Hematopoietic multipotent progenitor cell treated with erythropoietin and hydrocortisone succinate and interleukin-3 and kit ligand, for 6 days (in vitro differentiated cells): ENCODE measurements at places on chromosomes 16 and 17.

- peak; percentile 50 for DNase-seq
Observed at GRCh38 chr16:11994143-11995119, 17.9 kb downstream of the SNX29 start.

- DNase-seq: no peak
Observed at GRCh38 chr17:31859487-31860008, 504 bp upstream of the COPRS start.

DNA sequence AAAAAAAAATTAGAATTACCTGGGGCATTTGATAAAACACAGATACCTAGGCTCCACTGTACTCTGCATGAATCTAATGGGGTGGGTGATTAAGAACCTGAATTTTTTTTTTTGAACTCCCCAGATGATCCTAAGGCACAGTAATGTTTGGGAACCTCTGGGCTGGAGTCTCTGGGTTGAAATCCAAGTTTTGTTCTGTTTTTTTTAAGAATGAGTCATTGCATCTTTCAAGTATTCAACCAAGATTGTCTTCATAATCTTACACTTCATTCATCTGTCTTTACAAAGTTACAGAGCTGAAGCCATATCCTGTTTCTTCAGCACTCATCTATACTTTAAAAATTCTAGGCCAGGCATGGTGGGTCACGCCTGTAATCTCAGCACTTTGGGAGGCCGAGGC is 52.6 kb downstream of the PIGL start:
- DNase-seq: no peak

DNA sequence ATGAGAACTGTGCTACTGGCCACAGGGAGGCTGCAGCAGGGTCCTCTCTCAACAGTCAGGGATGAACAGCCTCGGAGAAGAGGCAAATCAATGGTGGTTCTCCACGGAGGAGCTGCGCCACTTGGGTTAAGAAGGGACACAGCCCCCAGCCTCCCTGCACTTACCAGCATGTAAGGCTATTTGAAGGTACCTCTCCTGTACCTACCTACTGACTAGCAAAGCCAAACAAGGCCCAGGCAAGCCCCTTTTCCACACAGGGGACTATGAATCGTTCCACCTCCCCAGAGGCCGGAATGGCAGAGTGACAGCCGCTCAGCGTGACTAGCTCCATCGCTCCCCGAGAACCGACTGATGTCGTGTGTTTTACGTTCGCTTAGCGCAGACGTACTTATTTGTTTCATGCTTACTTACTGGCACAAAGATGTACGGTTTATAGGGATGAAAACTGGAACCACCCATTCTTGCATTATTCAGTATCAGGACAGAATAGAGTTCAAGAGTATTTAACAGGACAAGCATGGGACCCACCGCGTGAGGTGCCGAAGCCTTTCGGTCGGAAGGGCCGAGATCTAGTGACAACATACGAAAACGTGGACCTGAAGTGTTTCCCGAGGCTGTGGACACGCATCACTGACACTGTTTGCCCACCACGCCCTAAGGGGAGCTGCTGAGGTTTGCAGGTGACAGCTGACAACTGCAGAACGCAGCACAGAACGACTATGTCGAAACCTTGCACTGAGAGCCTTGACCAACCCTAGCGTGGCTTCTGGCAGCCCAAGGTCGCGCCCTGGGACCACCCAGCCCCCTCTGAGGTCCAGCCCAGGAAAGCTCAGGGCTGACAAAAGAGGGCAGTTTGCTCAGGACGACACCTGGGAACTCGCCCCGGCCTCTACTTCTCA is 1.0 kb downstream of the TEPSIN start:
- no peak for DNase-seq

- no peak for DNase-seq
Observed at GRCh38 chr16:58815181-58815888, 81.2 kb upstream of the GOT2 start.

DNA sequence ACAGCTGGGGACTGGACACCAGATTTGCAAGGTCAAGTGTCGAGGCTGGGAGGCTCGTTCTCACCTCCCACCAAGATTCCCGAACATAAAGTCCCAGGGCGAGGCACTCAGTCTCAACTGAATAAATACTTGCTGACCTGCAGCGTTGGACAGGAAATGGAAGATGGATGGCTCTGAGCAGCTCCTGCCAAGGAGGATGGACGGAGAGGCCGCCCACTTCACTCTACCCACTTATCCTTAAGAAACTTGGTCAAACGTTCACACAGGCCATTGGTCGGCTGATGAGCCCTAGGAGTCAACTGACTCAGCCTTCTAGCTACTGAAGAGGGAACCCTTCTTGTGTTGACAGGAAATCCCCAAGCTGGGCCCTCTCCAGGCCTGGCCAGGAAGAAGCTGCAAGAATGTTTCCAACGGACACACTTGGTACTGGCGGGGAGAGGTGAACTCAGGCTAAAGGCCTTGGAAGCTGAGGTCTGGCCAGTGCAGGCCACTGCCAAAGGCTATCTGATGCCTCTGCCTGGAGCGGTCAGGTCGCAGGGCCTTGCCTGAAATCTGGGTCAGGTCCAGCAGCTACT is 50.0 kb downstream of the VAC14 start:
- peak; percentile 39 for DNase-seq

DNA sequence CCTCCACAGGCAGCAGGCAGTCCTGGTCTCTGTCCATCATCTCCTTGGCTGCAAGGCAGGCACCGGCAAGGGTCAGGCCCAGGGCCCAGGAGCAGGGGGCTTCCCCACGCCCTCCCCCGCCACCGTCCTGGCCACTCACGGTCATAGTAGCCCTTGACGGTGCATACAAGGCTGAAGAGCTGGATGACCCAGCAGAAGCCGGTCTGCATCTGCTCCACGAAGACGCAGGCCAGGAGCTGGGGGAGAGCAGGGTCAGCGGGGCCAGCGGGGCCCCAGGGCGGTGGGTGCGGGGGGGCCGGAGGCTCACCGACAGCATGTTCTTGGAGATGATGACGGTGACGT is 20.1 kb downstream of the CTU2 start:
- DNase-seq: no peak

DNA sequence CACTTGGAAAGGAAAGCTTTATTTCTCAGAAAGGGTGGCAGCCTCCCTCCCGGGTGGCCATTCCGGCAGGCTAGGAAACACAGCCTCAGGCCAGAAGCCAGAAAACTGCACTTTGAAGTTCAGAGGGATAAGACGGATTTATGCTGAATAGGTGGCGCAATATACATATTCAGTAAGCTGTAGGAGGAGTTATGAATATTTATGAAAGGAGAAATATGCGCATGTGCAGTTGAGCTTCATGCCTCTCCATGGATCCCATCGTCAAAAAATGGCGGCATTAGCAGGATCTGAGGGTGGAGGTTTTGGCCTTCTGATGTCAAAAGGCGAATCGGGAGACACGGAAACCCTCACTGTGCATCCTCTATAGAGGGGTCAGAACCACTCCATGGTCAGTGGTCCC is 82.3 kb downstream of the KATNIP start:
- DNase-seq: no peak

DNA sequence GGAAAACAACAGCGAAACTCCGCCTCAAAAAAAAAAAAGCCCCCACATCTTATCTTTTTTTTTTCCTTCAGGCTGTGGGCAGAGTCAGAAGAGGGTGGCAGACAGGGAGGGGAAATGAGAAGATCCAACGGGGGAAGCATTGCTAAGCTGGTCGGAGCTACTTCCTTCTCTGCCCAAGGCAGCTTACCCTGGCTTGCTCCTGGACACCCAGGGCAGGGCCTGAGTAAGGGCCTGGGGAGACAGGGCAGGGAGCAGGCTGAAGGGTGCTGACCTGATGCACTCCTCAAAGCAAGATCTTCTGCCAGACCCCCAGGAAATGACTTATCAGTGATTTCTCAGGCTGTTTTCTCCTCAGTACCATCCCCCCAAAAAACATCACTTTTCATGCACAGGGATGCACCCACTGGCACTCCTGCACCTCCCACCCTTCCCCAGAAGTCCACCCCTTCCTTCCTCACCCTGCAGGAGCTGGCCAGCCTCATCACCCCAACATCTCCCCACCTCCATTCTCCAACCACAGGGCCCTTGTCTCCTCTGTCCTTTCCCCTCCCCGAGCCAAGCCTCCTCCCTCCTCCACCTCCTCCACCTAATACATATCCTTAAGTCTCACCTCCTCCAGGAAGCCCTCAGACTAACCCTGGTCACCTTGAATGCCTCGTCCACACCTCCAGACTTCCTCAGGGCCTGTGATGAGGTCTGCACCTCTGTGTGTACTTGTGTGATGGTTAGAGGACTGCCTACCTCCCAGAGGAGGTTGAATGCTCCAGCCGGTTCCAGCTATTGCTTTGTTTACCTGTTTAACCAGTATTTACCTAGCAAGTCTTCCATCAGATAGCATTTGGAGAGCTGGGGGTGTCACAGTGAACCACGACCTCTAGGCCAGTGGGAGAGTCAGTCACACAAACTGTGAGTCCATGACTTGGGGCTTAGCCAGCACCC is 1.2 kb upstream of the HBA1 start:
- peak; percentile 93 for DNase-seq

DNA sequence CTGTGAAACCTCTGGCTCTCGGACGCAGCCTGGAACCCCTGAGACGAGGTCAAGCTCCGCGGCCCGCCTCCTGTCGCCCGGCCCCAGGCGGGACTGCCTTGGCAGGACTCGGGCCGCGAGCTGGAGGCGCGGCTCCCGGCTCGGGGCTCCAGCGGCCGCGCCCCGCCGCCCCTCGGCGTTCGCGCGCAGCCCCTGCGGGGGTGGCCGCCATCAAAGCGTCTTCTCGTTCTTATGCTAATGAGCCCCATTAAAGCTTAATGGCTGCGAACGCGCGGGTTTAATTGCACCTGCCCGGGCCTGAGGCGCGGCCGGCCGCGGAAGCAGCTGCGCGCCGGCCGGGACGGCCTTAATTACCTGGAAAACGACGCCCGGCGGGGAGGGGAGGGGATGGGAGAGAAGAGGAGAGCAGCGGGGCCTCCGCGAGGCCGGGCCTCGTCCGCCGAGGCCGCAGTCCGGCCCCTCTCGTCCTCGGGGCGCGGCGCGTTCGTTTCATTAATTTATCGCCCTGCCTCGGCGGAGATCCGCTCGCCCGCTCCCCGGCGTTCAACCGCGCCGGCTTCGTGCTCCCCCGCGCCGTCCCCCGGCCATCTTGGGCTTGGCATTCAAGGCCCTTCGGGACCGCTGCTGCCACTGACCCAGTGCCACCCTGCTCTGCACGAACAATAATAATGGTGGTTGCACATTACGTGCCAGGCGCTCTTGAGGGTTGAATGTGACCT is 19.2 kb downstream of the RAI1 start:
- no peak for DNase-seq

DNA sequence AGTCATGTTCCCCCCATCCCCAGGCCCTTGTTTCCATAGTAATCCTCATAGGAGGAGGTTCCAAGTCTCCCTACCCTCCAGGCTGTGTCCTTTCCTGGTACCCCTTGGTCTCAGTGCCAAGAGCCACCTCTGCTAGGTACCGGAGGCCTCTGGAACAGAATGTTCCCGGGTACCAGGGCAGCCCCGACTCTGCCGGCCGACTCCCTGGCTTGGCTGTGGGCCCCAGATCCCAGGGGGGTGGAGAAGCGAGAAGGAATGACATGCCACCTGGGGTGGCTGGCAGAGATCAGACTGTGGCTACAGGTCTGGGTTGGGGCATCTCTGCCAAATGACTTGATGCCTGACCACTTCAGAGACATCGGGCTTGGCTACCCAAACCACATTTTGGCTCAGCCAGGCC is 3.6 kb downstream of the STAC2 start:
- no peak for DNase-seq

GRCh38 chr17:36749493-36749892 is 148.1 kb downstream of the MRM1 start:
- DNase-seq: no peak

DNA sequence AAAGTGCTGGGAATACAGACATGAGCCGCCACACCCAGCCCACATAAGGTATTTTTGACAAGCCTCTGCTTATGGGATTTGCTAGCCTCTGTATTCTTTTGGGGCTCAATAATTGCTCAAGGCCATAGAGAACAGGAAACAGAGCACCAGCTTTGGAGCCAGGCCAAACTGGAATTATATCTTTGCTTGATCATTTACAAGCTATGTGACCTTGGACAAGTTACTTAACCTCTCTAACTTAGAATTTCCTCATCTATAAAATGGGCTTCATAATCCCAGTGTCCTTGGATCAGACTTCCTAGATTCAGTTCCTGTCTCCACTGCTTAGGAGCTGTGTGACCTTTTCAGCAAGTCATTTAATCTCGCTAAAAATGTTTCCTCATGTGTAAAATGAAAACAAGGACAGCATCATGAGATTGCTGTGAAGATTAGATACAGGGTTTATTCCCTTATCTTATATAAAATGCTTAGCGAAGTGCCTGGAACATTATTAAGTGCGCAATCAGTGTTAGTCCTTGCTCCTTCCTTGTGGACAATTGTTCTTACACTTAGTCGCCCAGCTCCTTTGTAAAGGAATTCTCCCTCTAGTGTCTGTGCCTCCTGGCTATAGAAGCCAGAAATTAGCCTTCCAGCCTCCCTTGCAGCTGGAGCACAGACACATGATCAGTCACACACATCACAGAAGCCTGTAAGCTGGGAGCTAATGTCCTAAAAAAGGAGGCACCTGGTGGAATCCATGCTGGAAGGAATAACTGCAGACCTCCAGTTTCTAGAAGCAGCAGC is 16.6 kb downstream of the KRT9 start:
- DNase-seq: peak; percentile 7

DNA sequence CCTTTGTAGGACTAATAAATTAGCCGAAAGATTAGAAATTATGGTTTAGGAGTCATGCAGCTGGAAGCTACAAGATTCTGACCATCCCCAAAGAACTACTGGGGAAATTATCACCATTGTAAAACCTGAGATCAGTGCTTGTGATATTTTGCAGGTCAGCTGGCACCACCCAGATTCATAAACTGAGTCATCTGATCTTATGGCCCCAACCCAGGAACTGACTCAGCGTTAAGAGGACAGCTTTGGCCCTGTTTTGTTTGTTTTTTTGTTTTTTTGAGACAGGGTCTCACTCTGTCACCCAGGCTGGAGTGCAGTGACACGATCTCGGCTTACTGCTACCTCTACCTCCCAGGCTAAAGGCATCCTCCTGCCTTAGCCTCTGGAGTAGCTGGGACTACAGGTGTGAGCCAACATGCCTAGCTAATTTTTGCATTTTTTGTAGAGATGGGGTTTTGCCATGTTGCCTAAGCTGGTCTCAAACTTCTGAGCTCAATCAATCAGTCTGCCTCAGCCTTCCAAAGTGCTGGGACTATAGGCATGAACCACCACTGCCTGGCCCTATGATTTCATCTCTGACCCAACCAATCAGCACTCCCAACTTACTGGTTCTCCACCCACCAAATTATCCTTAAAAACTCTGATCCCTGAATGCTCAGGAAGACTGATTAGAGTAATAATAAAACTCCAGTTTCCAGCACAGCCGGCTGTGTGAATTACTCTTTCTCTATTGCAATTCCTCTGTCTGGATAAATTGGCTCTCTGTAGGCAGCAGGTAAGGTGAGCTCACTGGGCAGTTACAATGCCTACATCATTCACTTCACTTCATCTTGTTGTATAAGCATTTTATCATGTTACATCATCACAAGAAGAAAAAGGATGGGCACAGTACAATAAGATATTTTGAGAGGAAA is 79.4 kb upstream of the KSR1 start:
- DNase-seq: no peak

- DNase-seq: no peak
Observed at GRCh38 chr17:58680038-58680369, 11.8 kb downstream of the TEX14 start.

- DNase-seq: no peak
Observed at GRCh38 chr16:17389384-17389783, 81.4 kb downstream of the XYLT1 start.

- peak; percentile 64 for DNase-seq
Observed at GRCh38 chr16:31880322-31880979, 6.8 kb downstream of the ZNF267 start.
